A549 treated with Hydrocortisone at 1 μM for 4 hours (cell line): ENCODE measurements at places on chromosomes 16 and 17. TPM values are rescaled to one million over a fixed set of nuclear protein-coding genes. Genes with fewer than 3 reads are reported as not detected.

ZG16B gene
- 0.49 to 0.73 TPM (median 0.59 TPM) in 5 replicates for total RNA-seq

PRKCB gene
- total RNA-seq = 0.13 to 0.34 TPM (median 0.15 TPM) in 5 replicates

ATF7IP2 gene
- 9.9 to 12.4 TPM (median 10.6 TPM) in 5 replicates for total RNA-seq

GRIN2C gene
- total RNA-seq = 0.15 to 0.30 TPM (median 0.18 TPM) in 5 replicates

GPRC5C gene
- 49.3 to 62.9 TPM (median 55.3 TPM) in 5 replicates for total RNA-seq

RAB37 gene
- 0.84 to 1.7 TPM (median 1.2 TPM) in 5 replicates for total RNA-seq
